ENCODE measurements at places on chromosomes 6 and 20. TPM values are rescaled to one million over a fixed set of nuclear protein-coding genes. Genes with fewer than 3 reads are reported as not detected.

KCNQ2 gene
- not detected for total RNA-seq

PNLDC1 gene
- 0.23 TPM for total RNA-seq

PPP1R3D gene
- 4.4 TPM for total RNA-seq

PTK7 gene
- total RNA-seq: 78.5 TPM

HLA-DMB gene
- total RNA-seq: 0.08 TPM

ERVFRD-1 gene
- not detected for total RNA-seq

FAM135A gene
- 6.0 TPM for total RNA-seq

PTCRA gene
- total RNA-seq: not detected

TRIM40 gene
- total RNA-seq: under 0.01 TPM

SLC16A10 gene
- total RNA-seq: not detected

FRS3 gene
- total RNA-seq: 1.1 TPM

RCAN2 gene
- total RNA-seq: 1.2 TPM

ABT1 gene
- 10.5 TPM for total RNA-seq

MAP7 gene
- total RNA-seq: 0.82 TPM

ME1 gene
- total RNA-seq: 11.0 TPM

CST5 gene
- not detected for total RNA-seq

TTLL9 gene
- under 0.01 TPM for total RNA-seq

PROKR2 gene
- not detected for total RNA-seq

HMGCLL1 gene
- total RNA-seq: not detected

OR2H1 gene
- not detected for total RNA-seq

BLCAP gene
- total RNA-seq: 27.0 TPM

TRIM15 gene
- total RNA-seq: not detected

ARFGEF3 gene
- total RNA-seq: under 0.01 TPM

SDC4 gene
- 50.7 TPM for total RNA-seq

E2F3 gene
- 4.5 TPM for total RNA-seq

UBE2C gene
- total RNA-seq: 1.6 TPM

TCF21 gene
- total RNA-seq: 3.5 TPM

UNC5CL gene
- total RNA-seq: 0.12 TPM

KPNA5 gene
- total RNA-seq: 4.9 TPM

HFE gene
- 7.1 TPM for total RNA-seq

EYS gene
- total RNA-seq: under 0.01 TPM

TPD52L2 gene
- 84.7 TPM for total RNA-seq

ANGPT4 gene
- total RNA-seq: not detected

SMOC2 gene
- total RNA-seq: not detected

MYMX gene
- 0.12 TPM for total RNA-seq

OPN5 gene
- total RNA-seq: not detected

NKAPL gene
- 1.4 TPM for total RNA-seq

HLA-DRB5 gene
- total RNA-seq: not detected

GLP1R gene
- total RNA-seq: not detected

ARMC12 gene
- not detected for total RNA-seq

MTFR2 gene
- 0.23 TPM for total RNA-seq

SLC17A1 gene
- total RNA-seq: not detected

COX4I2 gene
- total RNA-seq: not detected

GABRR2 gene
- 0.23 TPM for total RNA-seq

ATP9A gene
- total RNA-seq: 82.1 TPM

BCAS4 gene
- 22.5 TPM for total RNA-seq

XKR7 gene
- not detected for total RNA-seq

Measured in smooth muscle cell of the coronary artery (primary cell).